Stimulated activated CD8-positive, alpha-beta memory T cell treated with anti-CD3 and anti-CD28 coated beads, Interleukin-2, amount 100 ng/mL, for 48 hours (primary cell): ENCODE measurements at places on chromosomes 3 and 15.

DNA sequence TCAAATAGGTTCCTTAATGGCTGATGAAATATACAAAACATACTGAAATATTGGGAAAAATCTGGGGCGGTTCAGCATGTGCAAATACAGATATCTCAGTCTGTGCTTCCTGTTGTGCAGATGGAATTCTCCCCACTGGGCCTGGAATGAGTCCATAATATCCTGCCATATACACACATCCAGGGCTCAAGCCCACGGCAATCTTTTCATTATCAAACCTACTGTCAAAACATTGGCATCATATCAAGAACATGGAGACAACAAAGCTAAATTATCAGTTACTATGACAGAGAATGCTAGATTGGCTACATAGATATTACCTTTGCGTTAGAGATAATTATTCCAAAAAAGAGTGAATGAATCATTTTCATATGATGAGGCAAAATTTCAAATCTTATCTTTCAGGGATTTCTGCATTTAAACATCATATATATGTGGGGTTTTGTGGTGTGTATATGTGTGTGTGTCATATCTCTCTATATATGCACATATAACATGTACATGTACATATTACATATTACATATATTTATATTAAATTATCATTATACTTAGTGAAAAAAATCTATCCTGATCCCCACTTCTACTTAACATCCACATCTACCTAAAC, 713.3 kb downstream of the GBE1 start:
- DNase-seq = no peak

- DNase-seq = no peak
Measured at GRCh38 chr15:95284933-95285421, 1045.5 kb upstream of the NR2F2 start.

DNA sequence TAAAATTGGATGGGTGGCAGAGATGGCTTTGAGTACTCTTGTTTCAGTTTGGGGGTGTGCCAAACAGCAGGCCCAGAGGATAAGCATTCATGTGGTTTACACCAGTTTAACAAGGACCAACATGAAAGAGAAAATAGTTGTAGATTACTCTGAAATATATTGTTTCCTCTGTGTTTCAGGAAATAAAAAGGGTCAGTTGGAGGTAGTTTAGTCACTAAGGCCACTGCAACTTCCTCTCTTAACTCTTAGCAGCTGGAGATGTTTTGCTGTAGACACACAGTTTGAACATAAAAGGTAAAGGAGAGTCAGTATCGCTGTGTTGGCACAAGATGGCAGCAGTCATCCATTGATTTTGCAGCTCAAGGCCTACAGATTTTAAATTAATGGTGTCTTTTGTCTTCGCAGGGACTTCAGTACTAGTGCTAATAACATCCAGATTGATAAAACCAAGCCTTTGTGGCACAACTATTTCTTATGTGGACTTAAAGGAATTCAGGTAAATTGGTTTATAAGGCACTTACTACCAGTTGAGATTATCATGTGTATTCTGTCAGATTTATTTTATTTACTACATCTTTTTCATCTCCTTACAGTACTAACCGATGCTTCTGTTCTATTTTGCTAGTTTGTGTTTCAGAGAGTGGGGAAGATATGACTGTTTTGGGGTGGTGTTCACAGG, 65.5 kb downstream of the GALK2 start:
- peak; percentile 11 for DNase-seq

DNA sequence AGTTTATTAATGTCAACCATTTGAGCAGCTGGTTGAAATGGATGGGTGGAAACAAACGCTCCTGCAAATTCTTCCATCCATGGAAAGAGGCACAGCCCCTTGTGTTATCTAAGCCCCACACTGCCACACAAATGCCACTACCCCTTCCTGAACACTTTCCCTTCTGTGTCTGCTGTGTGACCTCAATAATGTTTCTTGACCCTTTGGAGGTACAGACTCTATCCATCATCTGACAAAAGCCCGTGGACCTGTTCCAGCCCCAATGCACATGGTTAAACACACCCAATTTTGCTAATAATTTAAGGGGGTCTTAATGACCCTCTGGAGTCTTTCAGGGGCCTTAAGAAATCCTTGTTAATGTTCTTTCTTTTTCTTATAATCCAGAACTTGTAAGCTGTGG, 482.2 kb upstream of the CFAP20DC start:
- DNase-seq = no peak

- DNase-seq = no peak
Measured at GRCh38 chr3:188584162-188584529, 430.2 kb downstream of the LPP start.

DNA sequence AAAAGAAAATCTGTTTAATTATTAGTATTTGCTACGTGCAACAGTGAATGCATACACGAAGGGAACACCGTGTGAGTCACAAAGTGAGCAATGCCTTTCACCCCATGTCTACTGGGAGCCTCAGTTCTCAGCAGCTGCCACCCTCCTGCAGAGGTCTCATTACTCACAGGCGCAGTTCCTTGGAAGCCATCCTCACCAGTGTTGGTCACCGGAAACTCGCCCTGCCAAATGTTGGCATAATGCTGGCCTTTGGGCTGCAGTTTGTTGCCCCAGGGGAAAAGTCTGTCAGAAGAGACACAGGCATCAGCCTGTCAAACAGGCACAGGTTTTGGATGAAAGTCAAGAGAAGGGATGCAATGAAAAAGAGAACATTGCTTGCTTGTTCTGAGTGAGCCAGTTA, 50.1 kb downstream of the SUMF1 start:
- no peak for DNase-seq

- DNase-seq = no peak
Measured at GRCh38 chr3:133479401-133479800, 79.5 kb downstream of the BFSP2 start.

DNA sequence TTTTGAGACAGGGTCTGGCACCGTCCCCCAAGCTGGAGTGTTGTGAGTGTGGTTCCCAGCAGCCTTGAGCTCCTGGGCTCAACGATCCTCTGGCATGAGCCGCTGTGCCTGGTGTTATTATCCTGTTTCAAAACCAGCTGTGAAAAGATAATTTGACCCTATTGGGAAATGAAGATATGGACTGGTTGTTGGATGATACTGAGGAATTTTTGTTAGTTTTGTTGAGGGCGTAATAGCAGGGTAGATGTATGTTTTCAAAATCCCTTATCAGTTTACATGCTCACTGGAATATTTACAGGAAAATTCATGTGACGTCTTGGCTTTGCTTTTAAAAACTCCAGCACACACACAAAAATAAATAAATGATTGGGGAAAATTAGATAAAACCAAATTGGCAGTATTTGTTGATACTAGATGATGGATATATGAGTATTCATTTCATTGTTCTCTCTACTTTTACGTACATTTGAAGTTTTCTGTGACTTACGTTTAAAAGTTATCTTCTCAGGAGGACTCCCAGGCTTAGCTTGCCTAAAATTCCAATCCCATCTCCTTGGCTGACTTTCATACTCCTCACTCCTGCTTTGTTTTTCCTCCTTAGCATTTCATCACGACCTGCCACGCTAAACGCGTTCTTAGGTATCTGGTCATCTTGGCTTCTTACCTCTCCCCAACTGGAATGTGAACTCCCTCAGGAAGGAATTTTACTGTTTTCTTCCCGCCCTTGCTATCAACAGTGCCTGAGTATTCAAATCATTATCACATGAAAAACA, 56.8 kb upstream of the TFRC start:
- DNase-seq = no peak

DNA sequence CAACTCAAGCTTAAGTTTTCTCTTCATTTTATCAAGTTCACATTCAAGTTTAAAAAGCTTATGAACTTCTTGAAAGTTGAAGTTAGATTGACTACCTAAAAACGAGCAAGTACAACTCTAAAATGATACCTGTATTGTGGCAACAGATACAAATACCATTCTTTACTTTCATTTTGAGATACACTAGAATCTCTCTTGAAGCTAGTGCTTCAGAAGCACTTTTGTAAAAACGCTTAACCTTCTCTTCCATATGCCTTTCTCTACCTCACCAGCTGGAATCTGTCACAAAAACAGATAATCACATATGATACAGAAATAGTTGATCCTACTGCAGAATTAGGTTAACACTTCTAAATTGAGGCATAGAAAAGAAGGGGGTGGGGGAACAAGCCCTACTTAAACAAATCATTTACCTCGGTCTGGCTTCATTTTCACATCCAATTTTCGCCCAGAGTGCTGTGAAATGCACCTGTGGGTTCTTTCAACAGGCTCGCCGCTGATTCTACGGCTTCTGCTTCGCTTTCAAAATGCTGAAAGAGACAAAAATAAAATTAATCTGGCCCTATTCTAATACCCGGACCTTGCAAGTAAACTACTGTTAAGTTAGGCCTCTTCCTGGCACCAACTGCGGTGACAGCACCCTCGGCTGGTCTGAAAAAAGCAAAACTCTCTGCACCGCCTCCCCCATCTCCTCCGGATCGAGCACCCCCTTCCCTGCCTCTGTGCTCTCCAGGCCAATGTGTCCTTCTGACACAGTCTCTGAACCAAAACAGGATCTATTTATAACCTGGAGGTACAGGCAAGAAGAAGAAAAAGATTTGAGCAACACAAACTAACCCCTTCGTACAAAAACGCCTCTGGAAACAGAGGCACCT, 1.4 kb downstream of the ATOSA start:
- peak; percentile 32 for DNase-seq

DNA sequence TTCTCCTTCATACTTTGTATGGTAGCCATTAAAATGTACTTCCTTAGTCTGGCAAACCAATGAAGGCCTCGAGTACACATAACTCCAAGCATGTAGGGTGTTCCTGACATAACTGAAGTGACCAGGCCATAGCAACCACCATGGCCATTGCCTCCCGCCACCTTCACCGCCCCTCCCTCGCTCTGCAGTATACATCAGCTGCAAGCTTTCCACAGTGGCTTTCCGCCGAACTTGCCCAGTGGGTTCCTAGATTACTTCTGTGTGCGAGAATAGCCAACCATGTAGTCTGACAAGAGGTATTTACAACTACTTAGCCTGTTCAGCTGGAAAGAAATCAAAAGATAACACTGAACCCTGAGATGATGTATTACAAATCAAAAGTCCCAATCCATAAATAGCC, 3.4 kb upstream of the CTNNB1 start:
- DNase-seq = no peak

DNA sequence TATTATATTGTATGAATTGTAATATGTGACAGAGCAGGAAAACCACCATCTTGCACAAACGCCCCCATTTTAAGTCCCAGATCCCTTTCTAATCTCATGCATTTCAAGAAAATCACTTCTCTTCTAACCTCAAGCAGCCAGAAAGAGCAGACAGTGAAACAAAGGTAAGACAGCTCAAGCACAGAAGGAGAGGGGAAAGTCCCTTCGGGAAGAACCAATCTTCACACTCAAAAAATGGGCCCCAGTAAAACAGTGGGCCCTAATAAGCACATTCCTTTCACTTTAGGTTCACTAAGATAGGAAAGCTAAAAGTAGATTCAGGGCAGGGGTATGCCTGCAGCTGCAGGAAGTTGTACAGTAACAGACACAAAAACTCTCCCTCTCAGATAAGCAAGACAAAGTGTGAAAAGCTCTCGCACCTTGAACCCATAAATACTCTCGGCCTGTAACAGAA, 1268.7 kb downstream of the SI start:
- no peak for DNase-seq

DNA sequence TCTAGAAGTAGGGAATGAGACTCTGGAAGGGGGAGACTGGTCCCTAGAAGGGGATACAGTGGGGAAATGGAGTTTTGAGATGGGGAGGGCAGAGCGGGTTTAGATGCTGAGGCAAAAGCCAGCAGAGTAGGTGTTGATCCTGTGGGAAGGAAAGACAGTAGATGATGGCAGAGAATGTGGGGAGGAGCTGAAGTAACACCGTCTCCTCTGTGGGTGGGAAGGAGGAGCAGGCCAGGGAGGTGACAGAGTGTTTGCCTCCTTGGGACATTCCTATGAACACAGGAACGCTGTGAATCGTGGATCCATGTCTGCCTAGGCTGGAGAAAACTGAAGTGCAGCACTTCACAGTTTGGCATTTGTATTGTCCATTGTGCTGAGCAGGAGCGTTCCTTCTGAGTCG, 20.4 kb downstream of the GRK7 start:
- no peak for DNase-seq

DNA sequence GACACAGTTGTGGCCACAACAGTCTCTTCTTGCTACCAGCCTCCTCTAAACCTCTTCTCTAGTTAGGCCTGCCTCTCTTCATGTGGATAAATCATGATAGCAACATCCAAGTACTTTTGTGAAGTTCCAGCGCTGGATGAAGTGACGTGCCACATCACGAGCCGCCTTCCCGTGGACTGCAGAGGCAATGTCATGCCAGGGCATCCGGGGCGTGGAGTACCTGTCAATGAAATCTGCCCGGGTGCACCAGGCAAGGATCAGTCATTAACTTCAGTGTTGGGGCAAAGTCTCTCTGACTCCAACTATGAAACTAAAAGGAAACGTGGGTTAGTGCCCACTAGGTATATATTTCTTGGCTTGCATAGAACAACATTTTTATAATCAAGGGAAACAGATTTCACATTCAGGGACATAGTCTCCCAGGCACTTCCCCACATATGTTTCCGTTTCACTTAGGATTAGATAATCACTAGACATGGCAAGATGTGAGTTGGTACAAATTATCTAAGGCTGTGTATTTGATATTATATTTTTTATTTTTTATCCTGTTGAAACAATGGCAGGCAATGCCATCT, 133.6 kb downstream of the PLD1 start:
- no peak for DNase-seq

DNA sequence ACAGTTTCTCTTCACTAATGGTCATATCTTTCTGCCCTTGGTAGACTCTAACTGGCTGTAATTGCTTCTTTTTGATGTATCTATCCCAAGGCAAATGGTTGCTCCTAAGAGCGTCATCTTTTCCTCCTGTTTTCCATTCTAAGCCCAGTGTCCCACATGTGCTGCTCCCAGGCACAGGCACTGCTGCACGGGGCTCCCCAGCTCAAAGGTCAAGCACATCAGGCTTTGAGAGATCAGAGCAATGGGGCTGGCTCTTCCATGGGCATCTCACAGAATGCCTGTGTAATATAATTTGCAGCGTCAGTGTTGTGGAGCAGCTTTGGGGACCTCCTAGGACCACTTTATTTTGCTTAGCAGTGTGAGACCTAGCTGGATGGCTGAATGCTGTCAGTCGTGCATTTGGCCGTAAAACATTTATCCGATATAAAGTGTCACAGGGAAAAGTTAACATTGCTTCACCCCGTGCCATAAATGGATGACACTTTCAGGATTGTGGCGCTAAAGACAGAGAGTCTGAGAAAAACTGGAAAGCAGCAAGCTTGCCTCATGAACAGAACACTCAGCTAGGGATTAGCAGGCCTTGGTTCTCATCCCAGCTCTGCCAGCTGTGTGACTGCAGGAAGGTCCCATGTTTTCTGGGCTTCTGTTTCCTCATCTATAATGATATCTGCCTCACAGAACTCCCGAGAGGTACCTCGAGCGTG, 277.5 kb upstream of the TBL1XR1 start:
- no peak for DNase-seq

DNA sequence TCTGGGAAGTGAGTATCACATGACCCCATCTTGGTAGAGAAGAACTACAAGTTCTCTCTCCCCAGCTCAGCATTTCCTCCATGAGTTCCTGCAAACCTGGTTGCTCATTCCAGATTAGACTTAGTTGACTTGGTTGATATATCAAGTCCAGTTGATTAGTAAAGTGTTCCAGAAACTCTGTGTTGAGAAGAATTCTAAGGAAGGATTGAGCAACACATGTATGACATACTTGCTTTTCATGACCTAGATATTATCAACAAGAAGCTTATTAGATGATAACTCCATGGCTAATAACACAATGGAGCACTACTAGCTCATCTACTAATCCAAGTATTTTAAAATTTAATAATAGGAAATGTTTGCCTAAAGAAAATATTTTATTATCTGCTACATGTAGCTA, 6.4 kb upstream of the EID1 start:
- no peak for DNase-seq

GRCh38 chr3:100225883-100226282, 34.9 kb upstream of the TBC1D23 start:
- DNase-seq = no peak
